ENCODE measurements at places on chromosomes 1 and 21.

- DNase-seq, result no peak
Measured at GRCh38 chr1:219143735-219144134, 29.9 kb upstream of the LYPLAL1 start.

- no peak for DNase-seq
Measured at GRCh38 chr1:157234705-157235273, 96.6 kb upstream of the ETV3 start.

- DNase-seq, result no peak
Measured at GRCh38 chr21:36004441-36004840, 55.9 kb downstream of the SETD4 start.

DNA sequence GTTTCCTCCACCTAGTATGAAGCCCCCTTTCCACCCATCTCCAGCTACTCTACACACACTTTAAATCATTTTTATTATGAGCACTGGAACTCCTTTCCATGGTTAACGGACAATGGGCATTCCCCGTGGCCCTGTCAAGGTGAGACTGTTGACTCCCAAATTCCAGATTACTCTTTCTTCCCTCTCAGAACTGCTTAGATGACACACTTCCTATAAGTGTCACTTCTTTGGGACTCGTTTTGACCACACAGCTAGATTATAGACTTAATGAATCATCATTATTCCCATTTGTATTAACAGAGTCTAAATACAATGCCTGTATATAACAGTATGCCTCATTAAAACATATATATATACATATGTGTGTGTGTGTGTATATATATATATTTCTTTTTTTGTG lies 215.1 kb downstream of the BRINP3 start:
- DNase-seq, result no peak

- DNase-seq, result no peak
Measured at GRCh38 chr1:221074332-221074731, 195.1 kb downstream of the HLX start.

- no peak for DNase-seq
Measured at GRCh38 chr1:180945551-180945950, 32.9 kb downstream of the KIAA1614 start.

DNA sequence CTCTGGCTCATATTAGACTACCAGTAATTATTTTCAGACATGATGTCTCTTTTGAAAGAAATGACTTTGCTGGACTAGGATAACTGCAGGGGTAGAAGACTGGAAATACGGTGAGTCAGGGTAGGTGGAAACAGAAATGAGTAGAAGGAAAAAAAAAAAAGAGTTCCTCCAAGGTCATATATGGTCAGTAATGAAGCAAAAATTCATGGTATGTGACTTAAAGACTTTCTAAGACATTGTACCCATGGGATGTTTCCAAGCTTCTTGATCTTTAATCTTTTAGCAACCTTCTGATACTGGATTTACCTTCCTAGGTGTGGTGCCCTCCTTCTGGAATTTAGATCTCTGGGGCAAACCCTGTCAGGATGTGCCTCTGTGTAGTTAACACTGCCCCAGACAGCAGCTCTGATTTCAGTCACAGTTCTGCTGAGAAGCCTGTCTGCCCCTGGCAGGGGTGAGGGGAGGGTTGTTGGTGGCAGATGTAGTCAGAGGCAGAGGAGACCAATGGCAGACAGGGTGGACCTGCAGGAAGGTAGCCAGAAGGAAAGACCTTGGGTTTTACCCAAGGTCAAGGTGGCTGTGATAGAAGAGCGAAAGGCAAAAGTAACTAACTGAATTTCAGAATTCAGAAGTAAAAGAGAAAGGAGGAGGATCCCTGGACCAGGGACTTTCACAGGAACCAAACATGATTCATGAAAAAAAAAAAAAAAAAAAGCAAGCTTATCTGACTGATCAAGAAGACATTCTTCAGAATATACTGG lies 44.1 kb upstream of the BCL10 start:
- no peak for DNase-seq

- DNase-seq, result no peak
Measured at GRCh38 chr1:39529901-39530535, 38.6 kb downstream of the BMP8A start.

DNA sequence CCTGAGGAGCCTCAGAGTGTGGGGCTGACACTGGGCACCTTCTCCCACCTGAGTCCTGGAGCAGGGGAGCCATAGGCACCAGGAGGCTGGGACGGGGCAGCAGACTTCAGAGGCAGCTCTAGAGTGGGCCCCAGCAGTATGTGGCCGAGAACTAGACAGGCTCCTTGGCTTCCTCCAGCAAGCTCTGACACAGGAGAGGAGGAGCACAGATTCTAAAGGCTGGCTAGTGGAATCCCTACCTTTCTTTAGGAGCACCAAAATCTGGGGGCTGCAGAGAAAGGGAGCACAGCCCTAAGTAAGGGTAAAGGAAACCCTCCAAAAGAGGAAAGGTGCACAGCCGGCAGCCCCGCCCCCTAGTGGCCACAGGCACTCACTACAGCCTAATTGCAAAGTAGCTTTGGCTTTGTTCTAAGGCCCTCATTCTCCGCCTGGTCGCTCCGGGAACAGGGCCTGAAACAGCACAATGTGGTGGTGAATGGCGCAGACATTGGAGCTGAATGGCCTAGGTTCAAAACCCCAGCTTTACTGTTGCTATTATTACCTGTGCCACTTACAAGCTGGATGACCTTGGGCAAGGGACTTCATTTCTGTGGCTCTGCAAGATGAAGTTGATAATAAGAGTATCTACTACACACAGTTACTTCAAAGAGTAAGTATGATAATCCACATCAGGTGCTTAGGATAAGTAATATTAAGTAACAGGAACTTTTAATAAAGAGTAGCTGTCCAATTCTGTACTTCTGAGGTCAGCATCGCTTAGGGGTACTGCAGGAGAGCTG lies 8.8 kb upstream of the GUCA2A start:
- peak; percentile 94 for DNase-seq

GRCh38 chr1:48661726-48662463 lies 114.8 kb downstream of the BEND5 start:
- no peak for DNase-seq

GRCh38 chr1:76070538-76070937 lies 4.0 kb upstream of the ST6GALNAC3 start:
- no peak for DNase-seq
